Gastrocnemius medialis (tissue), 4 donors: ENCODE measurements at places on chromosomes 2 and 18. TPM values are rescaled to one million over a fixed set of nuclear protein-coding genes. Genes with fewer than 3 reads are reported as not detected.

CLEC4F gene
- total RNA-seq = not detected

ANKRD36B gene
- total RNA-seq = 1.9 TPM

ZNF521 gene
- total RNA-seq = 3.5 TPM

TUBA3D gene
- total RNA-seq = not detected

MPP4 gene
- not detected for total RNA-seq

MATN3 gene
- 0.34 TPM for total RNA-seq
